ENCODE measurements at places on chromosomes 7 and 10.

GRCh38 chr7:30899630-30900029 lies 12.0 kb upstream of the AQP1 start:
- DNase-seq: no peak

DNA sequence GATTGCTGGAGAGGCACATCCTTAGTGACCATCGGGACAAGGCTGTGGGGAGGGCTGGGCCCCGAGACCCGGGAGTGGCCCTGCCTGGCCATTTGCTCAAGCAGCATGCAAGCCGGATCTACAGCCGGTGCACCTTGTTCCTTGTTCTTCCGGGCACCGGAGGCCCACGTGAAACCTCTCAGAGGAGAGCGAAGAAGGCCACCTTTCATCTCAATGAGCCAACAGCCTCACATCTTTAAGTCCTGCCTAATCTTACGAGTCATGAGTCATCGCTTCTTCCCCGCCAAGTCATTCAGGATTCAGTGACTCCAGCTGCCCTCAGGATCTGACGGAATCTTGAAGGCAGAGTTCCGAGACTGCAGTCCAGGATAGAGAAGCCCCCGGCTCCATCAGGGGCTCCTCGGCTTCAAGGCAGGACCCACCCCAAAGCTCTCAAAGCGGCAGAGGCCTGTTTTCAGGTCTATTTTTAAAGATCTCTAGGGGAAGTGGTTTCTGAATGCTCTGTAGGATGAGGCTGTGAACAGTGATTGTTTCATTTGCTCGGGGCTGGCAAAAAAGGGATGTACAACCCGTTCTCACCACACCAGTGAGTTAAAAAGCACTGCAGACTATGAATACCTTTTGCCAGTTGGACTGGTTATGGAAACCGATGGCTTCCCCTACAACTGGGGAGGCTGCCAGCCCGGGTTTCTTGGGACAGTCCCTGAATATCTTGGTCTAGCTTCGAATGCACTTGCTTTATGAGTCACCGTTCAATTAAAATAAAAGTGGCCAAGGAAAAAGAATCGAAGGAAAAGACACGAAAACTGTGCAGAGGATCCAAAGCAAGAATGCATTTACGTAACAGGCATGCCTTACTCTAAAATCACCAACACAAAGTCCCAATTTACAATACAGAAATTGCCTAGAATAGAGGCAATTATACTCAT lies 57.2 kb upstream of the ECHDC3 start:
- peak; percentile 21 for DNase-seq

DNA sequence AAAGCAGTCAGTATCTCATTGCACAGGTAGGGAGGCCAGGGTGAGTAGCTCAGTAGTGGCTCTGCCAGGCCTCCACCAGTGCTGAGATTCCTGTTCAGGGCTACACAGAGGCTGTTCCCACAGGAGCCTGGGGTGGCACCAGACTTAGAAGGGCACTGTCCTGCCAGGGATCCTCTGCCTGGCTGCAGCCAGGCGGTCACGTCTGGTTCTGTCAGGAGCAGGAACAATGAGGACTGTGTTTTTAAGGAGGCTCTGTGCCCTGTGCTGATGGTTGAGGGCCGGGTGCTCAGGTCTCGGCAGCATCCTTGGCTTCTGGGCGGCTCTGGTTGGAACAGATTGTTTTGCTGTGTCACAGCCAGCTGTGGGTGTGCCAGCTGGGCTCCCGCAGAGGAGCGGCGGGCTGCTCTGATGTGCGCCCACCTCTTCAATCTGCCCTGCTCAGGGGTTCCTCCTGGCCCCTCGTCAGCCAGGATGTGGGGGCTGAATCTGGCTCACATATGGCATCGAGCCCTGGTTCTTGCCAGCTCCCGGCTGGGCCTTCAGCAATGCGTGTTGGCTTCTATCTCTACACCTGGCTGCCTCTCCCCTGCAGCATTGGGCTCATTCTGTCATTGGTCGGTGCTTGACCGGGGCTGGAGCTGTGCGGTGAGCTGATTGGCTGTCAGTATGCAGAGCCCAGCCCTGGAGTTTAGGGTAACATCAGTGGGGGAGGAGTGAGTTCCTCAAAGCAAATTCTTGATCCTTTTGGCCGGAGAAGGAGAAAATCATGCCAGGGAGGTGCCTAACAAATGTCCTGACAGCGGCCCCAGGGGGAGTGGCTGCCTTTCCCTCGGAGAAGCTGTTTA lies 41.2 kb downstream of the TACR2 start:
- no peak for DNase-seq

- no peak for DNase-seq
Observed at GRCh38 chr10:50316695-50317648, 65.7 kb upstream of the ASAH2 start.

DNA sequence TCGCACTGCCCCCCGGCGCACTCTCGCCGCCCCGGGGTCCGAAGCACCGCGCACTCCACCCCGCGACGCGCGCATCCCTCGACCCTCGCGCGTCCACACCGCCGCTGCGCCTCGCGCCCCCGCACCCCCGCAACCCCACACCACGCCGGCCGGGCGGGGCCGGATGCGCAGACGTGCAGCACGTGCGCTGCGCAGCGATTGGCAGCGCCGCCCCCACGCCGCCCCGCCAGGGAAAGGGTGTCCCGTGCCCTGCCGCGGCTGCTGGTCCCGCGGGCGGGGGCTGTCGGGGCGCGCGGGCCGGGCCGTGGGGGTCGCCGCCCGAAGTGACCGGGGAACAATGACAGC lies 53.7 kb upstream of the KDM7A start:
- peak; percentile 71 for DNase-seq

DNA sequence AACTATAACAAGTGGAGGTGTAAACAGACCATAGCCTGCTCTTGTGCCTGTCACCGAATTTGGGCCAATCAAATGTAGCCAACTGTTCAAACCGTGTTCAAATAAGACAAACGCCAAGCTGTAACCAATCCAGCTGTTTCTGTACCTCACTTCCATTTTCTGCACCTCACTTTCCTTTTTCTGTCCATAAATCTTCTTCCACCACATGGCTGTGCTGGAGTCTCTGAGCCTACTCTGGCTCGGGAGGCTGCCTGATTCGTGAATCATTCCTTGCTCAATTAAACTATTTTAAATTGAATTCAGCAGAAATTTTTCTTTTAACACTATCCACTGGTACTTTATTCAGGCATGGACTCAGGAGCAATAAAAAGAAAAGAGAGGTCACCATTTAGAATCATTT lies 29.9 kb upstream of the COL1A2 start:
- DNase-seq: no peak

DNA sequence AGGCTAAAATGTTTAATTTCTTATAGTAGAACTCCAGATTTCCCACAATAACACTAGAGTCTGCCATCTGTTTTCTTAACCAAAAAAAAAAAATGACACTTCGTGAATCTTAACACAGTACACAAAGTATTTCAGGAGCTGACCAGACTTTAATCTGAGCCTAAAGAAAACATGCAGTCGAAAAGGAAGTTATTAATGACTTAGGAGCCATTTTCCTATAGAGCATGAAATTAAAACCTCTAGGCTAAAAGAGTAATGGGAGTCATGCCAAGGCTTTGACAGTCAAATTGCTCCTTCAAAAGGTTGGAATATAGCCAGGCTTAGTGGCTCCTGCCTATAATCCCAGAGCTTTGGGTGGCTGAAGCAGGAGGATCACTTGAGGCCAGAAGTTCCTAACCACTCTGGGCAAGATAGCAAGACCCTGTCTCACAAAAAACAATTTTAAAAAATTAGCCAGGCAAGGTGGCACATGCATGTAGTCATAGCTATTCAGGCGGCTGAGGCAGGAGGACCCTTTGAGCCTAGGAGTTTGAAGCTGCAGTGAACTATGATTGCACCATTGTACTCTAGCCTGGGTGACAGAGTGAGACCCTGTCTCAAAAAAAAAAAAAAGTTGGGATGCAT lies 13.6 kb downstream of the MICU1 start:
- DNase-seq: no peak

GRCh38 chr7:47677664-47678063 lies 95.8 kb upstream of the TNS3 start:
- no peak for DNase-seq

GRCh38 chr10:46250481-46250880 lies 36.3 kb upstream of the ANTXRL start:
- no peak for DNase-seq

DNA sequence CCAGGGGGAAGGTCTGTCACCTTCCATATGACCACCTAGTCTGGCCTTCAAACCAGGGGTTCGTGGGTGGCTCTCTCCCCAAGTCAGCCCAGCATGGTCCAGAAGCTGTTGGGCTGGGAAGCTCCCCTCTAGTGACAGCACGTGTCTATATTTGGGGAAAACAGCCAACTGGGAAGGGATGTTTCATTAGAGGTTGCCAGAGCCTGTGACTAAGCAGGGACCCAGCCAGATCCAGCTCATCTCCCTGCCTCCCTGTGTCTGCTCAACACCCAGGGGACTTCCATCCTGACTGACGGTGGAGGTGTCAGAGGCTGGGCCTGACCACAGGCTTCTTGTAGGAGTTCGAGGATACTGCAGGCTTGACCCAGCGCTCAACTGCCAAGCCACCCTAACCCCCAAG lies 10.5 kb downstream of the STYXL1 start:
- DNase-seq: no peak

DNA sequence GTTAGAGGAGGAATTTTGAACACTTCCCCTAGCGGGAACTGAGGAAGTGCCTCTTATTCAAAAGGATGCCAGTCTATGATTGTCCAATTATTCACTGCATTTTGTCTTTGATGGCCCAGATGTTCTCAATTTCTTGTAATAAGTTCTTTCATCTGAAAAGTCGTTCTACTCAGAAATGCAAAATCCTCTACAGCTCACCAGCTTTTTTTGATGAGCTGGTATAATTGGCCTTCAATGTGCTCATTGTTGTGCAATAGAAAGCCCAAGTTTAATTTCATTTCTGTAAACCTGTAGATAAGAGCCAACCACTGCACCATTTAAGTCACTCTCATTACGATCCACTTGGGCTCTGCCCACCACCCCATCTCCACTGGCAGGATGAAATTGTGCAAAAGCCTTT lies 978.7 kb upstream of the AUTS2 start:
- DNase-seq: no peak

DNA sequence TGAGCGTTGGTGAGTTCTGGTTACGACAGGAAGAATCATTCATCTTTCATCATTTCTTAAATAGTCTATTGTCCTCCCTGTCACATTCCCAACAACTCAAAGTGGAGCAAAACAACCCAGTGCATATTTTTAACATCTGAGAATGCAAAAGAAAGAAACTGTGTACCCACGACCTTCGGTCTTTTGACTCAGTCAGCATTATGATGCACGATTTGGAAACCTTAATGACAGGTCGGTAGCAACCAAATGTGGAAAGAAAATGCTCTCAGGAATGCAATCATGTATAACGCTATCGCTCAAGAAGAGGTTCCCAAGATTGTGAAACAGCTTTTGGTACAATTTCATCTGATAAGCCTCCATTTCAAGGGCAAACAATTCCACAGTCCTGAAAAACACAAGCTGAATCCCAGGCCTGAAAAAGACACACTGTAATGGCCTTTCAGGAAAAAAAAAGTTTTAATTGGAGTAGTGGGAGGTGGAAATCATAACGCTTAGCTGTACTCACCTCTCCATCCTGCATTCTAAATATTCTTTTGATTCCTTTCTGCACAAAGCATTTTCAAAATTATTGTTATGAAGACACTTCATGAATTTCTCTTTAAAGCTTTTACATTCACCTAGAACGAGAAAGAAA lies 2.6 kb downstream of the COX19 start:
- DNase-seq: no peak

- no peak for DNase-seq
Observed at GRCh38 chr10:47357911-47358310, 9.7 kb downstream of the RBP3 start.

DNA sequence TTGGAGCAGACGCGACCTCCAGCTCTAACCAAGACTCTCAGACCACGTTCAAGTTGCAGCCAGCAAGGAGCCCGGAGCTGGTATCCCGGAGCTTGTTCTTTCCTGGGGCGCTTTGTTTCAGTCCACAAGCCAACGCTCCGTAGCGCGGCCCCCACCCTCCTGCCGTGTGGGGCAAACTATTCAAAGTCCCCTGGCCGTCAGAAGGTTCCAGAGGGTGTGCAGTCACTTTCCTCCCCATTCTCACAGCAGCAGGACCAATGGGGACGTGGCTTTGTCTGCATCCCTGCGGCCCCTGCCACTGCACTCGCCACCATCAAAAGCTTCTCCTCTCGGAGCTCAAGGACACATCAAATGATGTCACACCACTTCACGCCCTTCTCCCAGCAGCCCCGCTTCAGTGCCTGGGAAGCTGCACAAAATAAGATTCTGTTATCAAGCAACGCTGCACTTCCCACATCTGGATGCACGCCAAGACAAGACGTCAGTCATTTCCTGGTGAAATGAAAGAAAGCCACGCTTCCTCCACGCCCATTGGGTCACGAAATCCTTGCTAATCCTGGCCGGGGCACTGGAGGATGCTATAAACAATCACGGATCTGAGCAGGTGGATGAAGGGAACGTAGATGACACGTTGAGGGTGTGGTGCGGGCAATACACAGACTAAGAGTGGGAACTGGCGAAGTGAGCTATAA lies 348.2 kb downstream of the PTPRN2 start:
- no peak for DNase-seq

DNA sequence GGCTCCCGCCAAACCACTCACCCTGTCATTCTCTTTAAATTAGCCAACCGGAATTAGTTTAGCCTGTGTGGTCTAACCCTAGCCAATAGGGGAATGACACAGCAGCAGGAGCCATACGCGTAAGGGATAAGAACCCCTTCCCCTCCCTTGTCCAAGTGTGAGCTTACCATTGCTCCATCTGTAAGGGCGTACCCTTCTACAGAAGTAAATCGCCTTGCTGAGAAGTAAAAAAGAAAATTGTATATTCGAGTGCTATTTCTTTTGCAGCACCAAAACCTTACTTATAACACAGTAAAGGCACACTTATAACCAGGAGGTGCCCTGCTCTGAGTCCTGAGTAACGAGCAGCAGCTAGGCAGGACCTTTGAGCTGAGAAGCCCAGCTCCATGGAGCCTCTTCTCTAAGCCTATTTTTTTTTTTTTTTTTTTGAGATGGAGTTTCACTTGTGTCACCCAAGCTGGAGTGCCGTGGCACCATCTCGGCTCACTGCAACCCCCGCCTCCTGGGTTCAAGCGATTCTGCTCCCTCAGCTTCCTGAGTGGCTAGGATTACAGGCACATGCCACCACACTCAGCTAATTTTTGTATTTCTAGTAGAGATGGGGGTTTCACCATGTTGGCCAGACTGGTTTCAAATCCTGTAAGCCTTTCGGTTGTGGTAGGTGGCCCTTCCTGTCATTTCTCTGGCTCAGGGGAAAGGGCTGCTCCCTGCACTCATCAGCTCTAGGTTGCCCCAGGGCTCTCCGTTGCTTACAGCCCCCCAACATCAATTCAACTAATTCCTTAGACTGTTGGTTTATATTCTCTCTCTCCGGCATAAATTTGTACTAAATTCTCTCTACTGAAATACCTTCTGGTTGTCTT lies 73.3 kb downstream of the NSUN6 start:
- no peak for DNase-seq

- DNase-seq: peak; percentile 52
Observed at GRCh38 chr7:116500078-116500853, 728 bp downstream of the CAV2 start.

DNA sequence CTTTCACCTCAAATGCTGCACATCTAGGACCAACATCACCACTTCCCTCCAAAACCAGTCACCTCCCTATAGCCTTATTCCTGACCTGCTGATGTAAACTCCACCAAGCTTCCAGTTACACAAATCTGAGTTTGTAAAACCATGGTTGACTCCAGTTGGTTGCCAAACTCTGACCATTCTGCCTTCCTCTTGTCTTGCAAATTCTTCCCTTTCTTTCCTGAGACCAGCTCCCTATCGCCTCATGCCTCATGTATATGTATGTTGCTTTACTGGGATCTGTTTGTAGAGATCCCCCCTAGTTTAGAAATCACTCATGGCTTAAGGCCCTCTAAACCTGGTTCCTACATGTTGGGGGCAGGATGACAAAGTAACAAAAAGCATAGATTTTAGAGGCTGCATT lies 31.3 kb downstream of the PAX2 start:
- no peak for DNase-seq

Data from natural killer cell (primary cell).